ENCODE measurements at places on chromosomes 7 and 10. TPM values are rescaled to one million over a fixed set of nuclear protein-coding genes. Genes with fewer than 3 reads are reported as not detected.

GRCh38 chr10:75098902-75099673 lies 12.4 kb upstream of the SAMD8 start:
- no peak for DNase-seq

Gene ZNF862
- total RNA-seq: 17.2 TPM

- no peak for DNase-seq
Observed at GRCh38 chr7:31875424-31875823, 188.4 kb downstream of the PPP1R17 start.

- no peak for DNase-seq
Observed at GRCh38 chr10:94214481-94214893, 148.3 kb downstream of the NOC3L start.

DNA sequence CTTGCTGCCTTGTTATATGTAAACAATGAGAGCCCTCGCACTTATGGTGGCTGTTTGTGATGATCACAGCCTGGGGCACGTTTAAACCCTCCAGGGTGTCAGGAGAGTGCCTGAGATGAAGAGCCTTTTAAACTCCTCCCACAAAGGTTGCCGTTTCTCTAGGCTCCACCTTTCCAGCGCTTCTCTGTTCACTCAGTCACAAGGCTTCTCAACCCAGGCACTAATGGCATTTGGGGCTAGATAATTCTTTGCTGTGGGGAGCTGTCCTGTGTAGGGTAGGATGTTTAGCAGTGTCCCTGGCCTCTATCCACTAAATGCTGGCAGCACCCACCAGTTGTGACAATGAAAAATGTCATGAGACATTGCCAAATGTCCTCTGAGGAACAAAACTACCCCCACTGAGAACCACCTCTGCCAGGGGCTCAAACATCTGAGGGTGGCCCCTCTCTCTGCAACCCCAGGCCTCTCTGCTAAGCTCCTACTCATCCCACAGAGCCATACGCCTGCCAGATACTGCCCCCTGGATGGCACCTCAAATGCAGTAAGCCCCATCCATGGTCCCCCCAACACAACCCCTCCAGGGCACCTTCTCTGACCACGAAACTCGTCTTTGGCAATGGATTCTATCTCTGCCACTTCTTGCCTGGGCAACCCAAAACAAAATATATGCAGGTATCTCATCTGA lies 144.3 kb upstream of the ZMIZ1 start:
- no peak for DNase-seq

DNA sequence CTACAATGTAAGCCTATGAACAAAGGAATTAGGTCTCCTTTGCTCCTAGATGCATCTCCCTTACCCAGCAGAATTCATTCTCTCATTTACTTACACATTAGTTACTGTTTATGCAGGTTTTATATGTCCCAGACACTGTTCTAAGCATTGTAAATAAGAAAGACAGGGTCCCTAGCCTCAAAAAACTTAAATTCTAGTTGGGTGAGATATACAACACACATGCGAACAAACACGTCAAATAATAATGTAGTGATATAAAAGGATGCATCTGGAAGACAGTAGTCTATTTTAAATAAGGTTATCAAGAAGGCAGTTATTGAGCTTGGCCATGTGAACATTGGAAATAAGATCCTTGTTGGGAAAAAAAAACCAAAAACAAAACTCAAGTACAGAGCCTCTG lies 479.7 kb downstream of the DNAJB9 start:
- DNase-seq: no peak

Gene DPP6
- total RNA-seq: 1.7 TPM

Gene ACBD7
- 12.0 TPM for total RNA-seq

DNA sequence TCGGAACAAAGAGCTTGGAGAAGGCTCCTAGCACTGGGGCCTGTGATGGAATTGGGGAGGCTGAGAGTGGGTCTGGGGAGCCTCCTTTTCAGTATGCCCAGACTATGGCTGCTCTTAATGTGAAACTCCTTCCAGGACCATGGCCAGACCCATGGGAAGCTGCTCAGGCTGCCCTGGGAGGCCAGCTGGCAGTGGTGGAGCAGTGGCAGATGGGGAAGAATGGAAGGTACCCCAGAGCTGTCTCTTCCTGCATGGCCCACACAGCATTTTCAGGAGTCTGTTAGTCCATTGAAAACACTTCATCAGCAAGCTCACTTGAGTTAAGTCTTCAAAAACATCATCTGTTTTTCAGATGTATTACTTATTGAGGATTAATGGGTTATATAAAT lies 18.5 kb downstream of the NACAD start:
- DNase-seq: no peak

Gene ATOH7
- total RNA-seq: not detected

- DNase-seq: no peak
Observed at GRCh38 chr10:88392222-88392621, 190.9 kb downstream of the RNLS start.

Gene GIMAP5
- total RNA-seq: 36.7 TPM

DNA sequence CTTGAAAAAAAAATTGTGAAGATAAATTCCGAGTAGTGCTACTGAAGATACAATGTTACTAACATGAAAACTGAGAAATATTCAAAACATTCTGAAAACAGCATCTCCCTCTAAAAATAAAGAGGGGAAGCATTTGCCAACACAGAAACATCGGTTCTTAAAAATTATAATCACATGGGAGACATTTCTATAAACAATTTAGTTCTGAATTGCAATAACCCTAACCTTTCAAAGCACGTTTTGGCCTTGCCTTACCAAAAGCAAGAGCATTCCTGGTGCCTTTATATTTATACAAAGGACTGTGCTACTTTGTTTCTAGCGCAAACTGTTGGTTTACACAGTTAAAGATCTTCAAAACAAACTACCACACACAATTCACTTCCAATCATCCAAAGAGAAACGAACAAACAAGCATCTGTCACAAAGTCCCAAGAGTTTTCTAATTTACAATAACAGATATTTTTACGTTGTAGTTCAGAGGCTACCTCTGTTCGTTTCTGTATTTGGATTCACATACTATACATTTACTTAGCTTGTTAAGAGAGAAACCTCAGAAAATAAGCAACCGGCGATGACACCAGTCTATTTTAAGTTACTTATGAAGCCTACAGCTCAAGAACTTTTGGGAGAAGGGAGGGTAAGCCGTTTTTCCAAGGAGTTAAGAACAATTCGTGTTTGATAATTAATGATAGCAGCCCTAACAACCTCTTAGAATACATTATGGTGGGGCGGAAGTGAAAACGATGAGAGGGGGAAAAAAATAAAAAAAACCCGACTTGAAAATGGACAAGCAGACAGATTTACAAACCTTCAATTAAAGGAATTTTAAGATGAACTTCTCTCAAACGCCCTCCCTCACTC lies 1.3 kb downstream of the ABI1 start:
- DNase-seq: no peak

Gene TCAF2
- 5.7 TPM for total RNA-seq

- DNase-seq: no peak
Observed at GRCh38 chr7:157674027-157674714, 337.4 kb downstream of the DNAJB6 start.

Gene GIMAP4
- total RNA-seq: 19.5 TPM

- DNase-seq: peak; percentile 48
Observed at GRCh38 chr7:21507627-21508343, 35.1 kb upstream of the DNAH11 start.

Data from tibial nerve (tissue), 4 donors.